ENCODE measurements at places on chromosomes 2 and 18. TPM values are rescaled to one million over a fixed set of nuclear protein-coding genes. Genes with fewer than 3 reads are reported as not detected.
A peak's percentile ranks its signal among the peaks of the same experiment; 100 is the strongest.

- no peak for DNase-seq
- H3K4me3 ChIP-seq, result no peak overlapping the region
- no peaks in the 10 kb centered on the region for H3K36me3 ChIP-seq
- no peaks in the 10 kb centered on the region for H3K27me3 ChIP-seq
Observed at GRCh38 chr2:120442541-120442922, 96.6 kb downstream of the INHBB start.

DNA sequence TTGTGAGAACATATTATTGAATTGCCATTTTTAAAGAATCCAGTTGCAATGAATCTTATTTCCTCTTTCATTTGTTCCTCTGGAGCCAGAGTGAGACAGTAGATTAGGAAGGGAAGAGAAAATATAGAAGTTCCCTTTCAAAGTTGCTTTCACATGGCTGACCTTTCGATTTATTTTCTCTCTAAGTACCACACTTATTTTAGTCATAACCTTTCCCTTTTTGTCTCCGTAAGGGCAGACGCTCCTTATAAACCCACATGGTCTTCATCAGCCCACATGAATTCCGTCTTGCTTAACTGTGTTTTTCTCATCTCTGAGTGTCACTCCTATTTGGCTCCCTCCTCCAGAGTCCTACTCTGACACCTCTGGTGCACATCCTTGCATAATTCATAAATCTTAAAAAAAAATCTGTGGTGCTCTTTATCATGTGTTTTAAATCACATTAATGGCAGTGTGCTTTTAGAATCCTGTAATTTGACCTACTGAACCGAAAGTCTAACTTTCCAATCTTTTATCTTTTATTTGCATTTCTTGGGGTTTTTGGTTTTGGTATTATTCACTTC lies 38.5 kb upstream of the ZNF396 start:
- DNase-seq, result no peak
- H3K27ac ChIP-seq, result no peak overlapping the region
- no peaks in the 10 kb centered on the region for H3K4me1 ChIP-seq
- H3K4me3 ChIP-seq, result no peak overlapping the region

- H3K27ac ChIP-seq, result no peak overlapping the region
- no peaks in the 10 kb centered on the region for H3K27me3 ChIP-seq
- no peaks in the 10 kb centered on the region for H3K36me3 ChIP-seq
Observed at GRCh38 chr18:47585136-47585535, 333.7 kb upstream of the SKOR2 start.

DNA sequence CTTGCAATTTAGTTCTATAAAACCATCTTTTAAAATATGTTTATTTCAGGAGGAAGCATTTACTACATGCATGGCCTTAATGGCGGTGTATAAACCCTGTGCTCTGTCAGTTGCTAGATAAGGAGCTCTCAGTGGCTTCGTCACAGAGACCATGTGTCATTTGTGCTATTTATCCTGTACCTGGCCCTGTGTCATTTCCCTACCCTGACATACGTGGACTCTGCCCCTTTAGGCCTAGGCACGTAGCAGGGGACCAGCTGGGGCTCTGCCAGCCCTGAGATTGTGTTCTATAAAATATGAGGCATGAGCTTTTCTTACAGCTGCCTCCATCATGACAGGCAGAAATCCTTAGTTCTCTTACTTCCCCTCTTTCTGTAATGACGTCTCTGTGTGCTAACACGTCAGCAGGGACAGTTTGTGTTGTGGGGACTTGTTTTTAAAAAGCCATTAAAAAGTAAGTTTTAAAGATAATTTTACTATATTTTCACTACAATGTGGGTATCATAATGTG lies 88.0 kb downstream of the ITGB1BP1 start:
- no peaks in the 10 kb centered on the region for H3K36me3 ChIP-seq
- H3K27me3 ChIP-seq, result no peaks in the 10 kb centered on the region
- no peak for DNase-seq
- no peak overlapping the region for H3K4me3 ChIP-seq

DNA sequence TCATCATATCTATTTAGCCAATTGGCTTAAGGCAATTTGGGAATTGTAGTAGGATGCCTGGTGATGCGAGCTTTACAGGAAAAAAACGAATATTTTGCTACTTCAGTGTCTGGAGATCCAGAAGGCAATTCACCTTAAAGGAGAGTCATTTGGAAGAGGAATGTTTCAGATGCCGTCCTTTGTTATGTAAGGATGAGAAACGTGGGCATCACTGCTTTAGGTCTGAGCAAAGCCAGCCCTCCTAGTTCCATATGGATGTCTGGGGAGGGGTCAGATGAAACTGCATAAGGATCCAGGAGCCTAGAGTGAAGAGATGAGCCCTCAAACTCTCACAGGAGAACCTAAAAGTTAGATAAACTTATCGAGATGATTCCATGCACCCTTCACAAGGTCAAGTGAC lies 30.9 kb upstream of the DOCK10 start:
- H3K27me3 ChIP-seq, result no peaks in the 10 kb centered on the region
- H3K4me1 ChIP-seq, result no peaks in the 10 kb centered on the region
- H3K27ac ChIP-seq, result no peak overlapping the region
- no peak for DNase-seq
- H3K36me3 ChIP-seq, result no peaks in the 10 kb centered on the region

DNA sequence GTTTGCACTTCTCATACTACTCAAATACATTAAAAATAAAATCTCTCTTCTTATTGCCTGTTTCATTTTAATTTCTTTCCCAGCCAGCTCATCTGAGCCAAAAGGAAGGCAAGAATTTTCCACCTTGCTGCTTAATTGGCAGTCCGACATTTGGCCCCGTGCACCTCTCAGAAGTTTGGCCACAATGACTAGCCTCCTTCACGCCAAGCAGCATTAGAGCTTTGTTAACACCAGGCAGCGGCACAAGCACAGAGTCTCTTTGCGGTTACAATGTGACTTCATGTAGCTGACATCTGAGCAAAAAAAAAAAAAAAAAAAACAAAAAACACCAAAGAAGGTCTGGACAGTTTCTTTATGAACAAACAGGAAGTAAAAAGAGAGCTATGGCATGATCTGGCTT lies 248.9 kb downstream of the OSR1 start:
- H3K4me3 ChIP-seq, result no peak overlapping the region
- no peak for DNase-seq
- H3K27me3 ChIP-seq, result no peaks in the 10 kb centered on the region
- no peak overlapping the region for H3K27ac ChIP-seq
- no peaks in the 10 kb centered on the region for H3K4me1 ChIP-seq

GRCh38 chr2:86764661-86765309 lies 25.9 kb downstream of the CD8A start:
- H3K27me3 ChIP-seq, result no peaks in the 10 kb centered on the region
- no peak for DNase-seq
- H3K27ac ChIP-seq, result no peak overlapping the region

DNA sequence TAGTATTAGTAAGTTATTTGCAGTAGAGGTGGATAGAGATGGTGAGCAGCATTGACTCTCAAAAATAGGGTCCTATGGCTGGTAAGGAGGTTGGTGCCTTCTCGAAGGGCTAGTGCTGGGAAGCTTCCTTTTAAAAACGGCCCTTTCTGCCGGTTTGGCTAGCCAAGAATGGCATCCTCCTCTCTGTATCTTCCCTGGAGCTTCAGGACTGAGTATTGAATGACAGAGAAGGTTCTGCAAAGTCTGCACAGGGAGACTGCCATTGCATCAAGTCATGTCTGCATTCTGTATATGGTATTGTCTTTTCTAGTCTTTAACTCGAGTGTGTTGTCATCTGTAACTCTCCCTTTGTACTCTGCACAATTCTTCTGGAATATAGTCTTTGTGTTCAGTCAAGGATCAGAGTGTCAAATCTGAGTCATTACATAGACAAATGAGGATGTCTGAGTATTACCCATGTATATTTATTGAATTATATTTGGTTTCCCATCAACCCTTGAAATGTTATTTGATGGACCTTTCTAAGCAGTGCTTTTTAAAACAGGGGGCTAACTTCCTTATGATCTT lies 1.1 kb downstream of the LDLRAD4 start:
- H3K27me3 ChIP-seq, result no peaks in the 10 kb centered on the region
- peaks cover 67% of the 10 kb centered on the region for H3K4me1 ChIP-seq
- no peaks in the 10 kb centered on the region for H3K36me3 ChIP-seq
- H3K27ac ChIP-seq, result no peak overlapping the region
- no peak for DNase-seq
- peak overlapping the region; percentile 67 for H3K4me3 ChIP-seq

DNA sequence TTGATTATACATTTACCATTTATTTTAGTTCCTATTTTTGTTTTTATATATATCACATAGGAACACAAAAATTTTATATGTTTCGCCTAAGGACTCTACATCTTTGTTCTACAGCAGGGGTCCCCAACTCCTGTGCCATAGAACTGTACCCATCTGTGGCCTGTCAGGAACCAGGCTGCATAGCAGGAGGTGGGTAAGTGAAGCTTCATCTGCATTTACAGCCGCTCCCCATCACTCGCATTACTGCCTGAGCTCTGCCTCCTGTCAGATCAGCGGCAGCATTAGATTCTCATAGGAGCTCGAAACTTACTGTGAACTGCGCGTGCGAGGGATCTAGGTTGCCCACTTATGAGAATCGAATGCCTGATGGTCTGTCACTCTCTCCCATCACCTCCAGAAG lies 25.3 kb downstream of the TRAK2 start:
- DNase-seq, result no peak
- H3K4me3 ChIP-seq, result no peak overlapping the region
- no peaks in the 10 kb centered on the region for H3K36me3 ChIP-seq
- H3K4me1 ChIP-seq, result no peaks in the 10 kb centered on the region

DNA sequence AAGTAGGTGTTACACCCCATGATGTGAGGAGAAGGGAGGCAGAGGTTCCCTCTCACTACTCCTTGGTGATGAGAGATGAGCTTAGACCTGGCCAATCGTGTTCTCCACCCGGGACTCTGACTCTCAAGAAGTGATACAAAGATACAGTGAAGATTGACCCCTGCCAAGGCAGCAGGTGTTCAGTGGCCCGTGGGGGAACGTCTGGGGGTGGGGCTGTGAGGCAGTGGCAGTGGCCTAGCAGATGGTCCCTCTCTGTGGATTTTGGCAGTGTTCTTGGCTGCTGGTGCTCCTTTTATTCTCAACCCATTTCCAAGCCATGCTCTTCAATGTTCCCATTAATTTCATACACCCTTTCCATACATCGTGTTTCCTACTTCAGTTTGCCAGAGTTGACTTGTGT lies 120.4 kb upstream of the NEDD4L start:
- no peak overlapping the region for H3K4me3 ChIP-seq
- no peak overlapping the region for H3K27ac ChIP-seq
- no peaks in the 10 kb centered on the region for H3K36me3 ChIP-seq
- H3K4me1 ChIP-seq, result no peaks in the 10 kb centered on the region
- H3K27me3 ChIP-seq, result no peaks in the 10 kb centered on the region
- DNase-seq, result no peak

DLX1 gene
- not detected for total RNA-seq

CXCR1 gene
- total RNA-seq, result 1.8 TPM

CCDC74B gene
- 0.17 TPM for total RNA-seq

TTC32 gene
- 12.0 TPM for total RNA-seq

Measured in liver (tissue), 10 donors.